NCI-H2171 treated with DMSO at 0.1 percent for 48 hours (cell line): ENCODE measurements at places on chromosomes 6 and 20.

DNA sequence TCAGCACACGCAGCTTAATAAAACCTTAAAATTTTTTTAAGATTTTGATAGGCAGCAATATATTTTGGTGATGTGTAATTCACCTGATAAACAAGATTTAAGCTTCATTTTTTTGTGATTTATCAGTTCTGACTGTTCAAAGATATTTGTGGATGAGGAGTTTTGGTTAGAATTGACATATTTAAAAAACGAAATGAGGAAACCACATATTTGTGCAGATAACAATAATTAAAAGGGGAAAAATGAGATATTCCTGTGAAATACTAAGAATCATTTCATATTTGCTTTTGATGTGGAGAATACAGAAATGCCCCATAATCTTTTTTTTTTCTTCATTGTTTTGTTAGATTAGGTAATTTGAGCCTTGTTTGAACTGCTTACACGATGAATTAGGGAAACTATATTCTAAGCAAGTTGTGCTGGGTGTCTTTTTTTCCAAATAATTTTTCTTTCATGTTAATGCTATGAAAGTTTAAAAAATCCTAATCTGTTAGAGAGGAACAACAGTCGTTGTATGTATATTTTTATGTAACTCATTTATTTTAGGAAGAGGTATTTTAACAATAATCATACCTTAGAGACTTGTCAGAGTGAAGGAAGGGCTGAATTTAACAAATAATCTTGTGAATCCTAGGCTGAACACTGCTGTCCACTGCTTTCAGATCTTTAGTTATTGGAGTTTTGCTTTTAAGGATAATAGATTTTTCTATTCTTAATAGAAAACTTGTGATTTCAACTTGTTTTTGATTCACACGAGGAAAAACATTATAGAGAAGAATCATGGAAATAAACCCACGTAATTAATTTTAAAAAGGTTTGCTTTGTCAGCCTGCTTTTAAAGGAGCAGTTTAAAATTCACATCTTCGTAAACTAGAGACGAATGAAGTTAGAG lies 4.0 kb downstream of the ARID1B start:
- DNase-seq: peak; percentile 62

- DNase-seq: no peak
These were observed 316.6 kb upstream of the JARID2 start for GRCh38 chr6:14929291-14929690.

DNA sequence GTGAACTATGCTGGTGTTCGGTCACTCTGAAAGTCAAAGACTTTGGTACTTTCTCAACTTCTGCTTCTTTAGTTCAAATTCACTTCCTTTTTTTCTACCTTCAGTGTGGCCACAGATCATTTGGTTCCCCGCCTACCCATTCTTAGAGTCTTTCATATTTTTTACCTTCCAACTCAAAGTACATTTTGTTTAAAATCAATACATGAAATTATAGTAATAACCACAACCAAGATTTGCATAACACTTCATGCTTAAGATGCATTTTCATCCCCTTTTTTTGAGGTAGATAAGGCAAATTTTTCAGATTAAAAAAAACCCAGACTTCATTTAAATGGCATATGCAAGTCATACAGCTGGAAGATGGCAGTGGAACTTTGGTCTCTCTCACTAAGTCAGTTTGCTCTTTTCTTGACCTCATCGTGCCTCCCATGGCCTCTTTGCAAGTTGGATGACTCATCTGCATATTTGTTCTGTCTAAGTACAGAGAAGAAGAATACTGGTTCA lies 11.9 kb upstream of the CNR1 start:
- no peak for DNase-seq

DNA sequence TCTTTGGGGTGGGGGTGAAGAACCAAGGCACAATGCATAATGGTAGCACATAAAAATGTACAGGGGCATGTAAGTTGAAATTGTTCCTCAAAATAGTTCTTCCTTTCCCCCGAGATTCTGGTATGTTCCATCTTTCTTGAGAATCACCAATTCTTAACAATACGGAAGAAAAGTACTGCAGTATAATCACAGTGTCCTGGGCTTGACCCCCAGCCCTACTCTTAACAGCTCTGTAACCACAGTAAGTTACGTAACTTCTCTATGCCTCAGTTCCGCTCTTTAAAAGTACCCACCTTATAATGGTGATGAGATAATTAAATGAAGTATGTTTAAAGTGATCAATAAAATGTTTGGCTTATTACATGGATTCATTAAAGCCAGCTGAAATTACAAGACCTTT lies 104.5 kb downstream of the SMLR1 start:
- DNase-seq: no peak

- DNase-seq: no peak
These were observed 634 bp downstream of the AHI1 start for GRCh38 chr6:135496800-135497411.

DNA sequence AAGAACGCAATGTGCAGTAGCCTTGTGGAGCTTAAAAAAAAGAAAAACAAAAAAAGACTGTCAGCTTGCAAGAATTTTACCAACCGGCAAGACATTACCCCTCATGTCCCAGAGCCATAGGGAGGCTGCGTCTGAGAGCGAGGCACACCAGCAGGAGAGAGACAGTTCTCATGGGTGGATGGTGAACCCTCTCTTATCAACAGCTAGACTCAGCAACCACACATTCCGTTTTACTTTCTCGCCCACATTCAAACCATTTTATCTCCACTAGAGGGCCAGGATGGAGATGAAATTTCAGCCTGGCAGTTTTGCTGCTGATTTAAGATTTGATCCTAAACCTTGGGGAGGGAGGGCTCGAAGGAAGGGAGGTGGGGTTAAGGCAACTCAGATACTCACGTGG lies 247.0 kb downstream of the ATXN1 start:
- no peak for DNase-seq

DNA sequence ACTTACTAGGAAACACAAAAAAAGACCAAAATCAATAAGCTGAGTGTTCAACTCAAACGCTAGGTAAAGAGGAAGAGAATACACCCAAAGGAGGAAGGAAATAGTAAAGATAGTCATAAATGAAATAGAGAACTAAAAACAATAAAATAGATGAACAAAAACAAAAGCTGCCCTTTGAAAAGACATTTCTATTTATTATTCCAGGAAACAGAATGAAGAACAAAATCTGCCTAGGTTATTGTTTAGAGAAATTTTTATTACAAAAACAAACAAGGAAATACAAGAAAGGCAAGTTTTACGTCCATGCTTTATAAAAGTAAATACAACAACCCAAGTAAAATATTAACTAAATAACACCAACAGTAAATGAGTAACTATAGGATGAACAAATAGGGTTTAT lies 20.1 kb downstream of the HLA-DMB start:
- no peak for DNase-seq

DNA sequence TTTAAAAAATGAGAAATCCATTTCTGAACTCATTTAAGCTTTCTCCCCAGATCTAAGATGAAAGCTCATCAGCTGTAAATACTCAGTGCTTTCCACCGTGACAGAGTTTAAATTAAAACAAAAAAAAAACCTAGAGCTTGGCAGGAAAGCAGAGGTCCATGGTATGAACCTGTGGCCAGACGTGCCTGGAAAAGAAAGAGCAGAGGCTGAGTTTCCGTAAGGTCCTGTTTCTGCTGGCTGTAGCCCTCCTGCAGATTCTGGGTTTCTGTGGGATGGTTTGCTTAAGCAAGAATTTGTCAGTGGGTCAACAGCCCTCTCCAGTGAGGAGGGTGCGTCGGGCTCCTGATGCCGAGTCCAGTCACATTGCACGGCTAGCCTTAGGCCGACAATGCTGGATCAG lies 383.2 kb downstream of the SAMD5 start:
- DNase-seq: no peak

GRCh38 chr20:63612276-63612931 lies 14.5 kb downstream of the GMEB2 start:
- DNase-seq: no peak

DNA sequence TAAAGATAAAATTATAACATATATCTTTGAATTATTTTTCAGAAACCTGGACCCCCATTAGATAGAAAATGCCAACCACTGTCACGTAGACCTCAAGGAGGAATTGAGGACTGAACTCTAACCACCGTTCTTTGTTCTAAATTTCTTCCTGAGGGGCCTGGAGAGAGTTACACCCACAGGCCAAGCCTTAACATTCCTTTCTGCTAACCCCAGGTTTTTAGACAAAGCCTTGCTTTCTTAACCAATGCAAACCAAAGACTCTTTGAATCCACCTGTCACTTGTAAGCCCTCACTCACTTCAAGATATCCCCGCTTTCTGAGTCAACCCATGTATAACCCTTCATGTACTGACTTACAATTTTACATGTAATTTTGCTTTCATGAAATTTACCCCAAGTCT lies 41.0 kb downstream of the SNX14 start:
- DNase-seq: no peak

DNA sequence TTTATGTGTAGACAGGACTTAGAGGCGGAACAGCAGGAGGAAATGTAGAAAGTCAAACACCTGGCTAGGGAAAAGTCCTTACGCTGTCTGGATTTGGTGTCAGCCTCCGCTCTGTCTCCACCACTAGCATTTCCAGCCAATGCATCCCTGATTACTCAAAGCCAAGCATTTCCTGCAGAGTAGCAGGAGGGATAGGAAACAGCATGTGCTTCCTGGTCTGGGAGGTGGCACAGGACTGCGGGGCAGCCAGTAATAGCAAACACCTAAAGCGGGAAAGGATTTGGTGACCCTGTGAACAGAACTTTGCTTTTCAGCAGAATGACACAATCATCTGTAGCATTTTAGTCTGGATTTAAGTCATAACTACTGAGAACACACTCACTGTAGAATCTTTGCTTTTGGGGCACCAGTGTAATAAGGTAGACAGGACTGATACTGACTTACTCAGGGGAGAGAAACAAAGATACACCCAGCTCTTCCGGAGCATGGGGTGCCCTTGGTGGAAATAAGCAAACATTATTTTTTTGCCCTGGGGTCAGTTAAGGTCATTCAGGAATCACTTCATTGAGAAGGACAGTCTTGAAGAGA lies 133.3 kb upstream of the AHI1 start:
- DNase-seq: no peak

DNA sequence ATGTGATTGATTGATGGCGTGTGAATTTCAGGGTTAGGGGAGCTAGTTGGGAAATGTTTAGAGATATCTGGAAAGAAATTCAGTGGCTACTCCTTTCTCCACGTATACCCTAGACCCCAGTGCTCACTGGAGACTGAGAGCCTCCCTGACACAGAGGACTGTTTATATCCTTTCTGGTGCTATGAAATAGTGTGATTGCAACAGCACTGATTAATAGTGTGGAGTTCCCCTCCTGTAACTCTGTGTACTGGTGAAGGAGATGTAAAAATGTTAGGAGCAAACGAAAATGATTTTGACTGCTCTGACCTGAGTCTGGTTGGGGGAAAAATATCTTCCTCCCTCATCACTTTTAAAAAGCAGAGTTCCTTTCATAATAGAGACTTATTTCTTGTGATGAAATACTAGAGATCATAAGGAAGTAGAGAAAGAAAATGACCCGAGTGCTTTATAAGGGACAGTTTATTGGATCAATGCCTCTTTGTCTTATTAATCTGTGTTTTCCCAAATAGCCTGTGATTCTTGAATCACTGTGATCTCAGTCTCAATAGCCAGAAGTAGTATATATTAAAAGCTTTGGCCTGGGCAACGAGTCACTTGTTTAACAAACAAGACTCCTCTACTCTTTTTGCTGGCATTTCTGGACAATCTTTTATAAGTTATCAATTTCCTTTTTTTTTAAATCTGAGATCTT lies 92.3 kb downstream of the RNF182 start:
- DNase-seq: no peak

DNA sequence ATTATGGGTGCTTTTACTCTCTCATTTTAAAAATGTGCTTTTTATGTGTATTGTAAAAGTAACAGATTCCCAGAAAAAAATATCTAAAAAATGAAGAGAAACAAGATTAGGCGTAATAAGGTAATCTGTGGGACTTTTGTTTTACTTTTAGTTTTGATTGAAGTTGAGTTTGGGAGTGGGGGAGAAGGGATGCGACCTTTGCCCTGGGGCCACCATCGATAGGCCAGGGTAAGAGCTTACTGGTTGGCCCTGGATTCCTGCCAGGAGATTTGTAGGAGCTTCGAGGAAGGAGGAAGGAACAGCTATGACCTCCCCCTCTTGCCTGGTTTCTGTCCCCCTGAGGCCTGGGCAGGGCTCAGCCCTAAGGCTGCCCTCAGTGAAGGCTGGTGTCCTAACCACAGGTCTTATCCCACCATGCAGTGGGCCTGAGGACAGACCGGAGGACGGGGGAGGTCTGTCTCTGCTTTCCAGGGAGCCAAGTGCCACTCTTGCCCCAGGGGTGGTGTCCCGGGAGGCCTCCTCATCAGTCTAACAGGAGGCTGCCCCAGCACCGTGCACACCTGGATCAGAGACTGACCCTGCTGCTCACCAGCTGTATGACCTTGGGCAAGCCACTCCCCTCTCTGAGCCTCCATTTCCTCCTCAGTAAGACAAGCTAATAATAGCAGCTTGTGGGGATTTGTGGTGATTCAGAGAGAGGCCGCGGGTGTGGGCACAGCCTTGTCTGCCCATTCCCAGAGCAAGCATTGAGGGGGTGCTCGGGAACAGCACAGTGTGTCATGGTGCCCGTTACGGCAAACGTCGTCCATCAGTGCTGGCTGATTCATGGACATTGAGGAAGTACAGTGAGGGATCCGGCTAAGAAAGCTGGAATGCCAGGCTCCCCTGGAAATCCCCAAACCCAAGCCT lies 21.2 kb downstream of the TGM2 start:
- DNase-seq: no peak

- no peak for DNase-seq
These were observed 156.1 kb upstream of the CITED2 start for GRCh38 chr6:139530561-139530960.

- DNase-seq: peak; percentile 23
These were observed 440.4 kb downstream of the BTBD3 start for GRCh38 chr20:12358006-12358654.

- no peak for DNase-seq
These were observed 1.2 kb upstream of the ADGRF1 start for GRCh38 chr6:47043286-47043685.

DNA sequence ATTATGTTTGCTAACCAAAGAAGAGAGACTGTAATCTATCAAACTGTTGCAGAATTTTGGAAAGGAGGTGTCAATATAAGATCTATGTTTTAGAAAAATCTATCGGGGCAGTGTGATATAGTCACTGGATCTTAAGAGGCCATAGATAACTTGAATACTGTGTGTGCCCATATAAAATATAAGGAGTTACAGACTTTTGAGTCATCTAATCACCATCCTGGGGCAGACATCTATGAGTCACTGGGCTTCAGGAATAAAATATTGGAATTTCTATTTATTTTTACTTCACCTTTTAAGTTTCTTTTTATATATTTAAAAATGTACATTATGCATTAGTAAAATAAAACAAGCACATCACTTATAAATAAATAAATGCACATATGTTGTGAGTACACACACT lies 509.3 kb upstream of the MAN1A1 start:
- DNase-seq: no peak

GRCh38 chr6:118912646-118913045 lies 18.7 kb downstream of the ASF1A start:
- DNase-seq: peak; percentile 98
